ENCODE measurements at places on chromosomes 11 and 22.

DNA sequence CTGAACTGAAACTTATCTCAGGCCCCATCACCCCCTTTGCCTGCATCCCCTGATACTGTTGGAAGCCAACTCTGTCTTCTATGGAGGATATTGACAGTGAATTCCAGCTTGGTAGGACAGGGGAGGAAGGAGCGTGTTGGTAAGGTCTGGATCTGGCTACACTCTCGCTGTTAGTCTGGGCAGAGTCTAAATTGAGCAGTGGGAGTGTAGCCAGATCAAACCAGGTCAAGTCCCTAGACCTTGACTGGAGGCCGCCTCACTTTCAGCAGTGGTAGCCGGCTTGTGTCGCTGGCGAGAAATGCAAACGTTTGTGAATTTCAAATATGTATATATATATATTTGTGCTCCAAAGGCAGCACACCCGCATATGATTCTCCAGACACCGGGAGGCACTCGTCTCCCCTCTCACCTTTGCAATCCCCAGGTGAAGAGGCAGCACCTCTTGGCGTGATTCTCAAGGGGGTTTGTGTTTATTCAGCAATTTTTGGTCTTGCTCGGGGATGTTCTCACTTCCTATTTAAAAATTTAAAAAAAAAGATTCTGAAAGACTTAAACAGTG, 26.7 kb downstream of the DHCR7 start:
- no peak for DNase-seq

DNA sequence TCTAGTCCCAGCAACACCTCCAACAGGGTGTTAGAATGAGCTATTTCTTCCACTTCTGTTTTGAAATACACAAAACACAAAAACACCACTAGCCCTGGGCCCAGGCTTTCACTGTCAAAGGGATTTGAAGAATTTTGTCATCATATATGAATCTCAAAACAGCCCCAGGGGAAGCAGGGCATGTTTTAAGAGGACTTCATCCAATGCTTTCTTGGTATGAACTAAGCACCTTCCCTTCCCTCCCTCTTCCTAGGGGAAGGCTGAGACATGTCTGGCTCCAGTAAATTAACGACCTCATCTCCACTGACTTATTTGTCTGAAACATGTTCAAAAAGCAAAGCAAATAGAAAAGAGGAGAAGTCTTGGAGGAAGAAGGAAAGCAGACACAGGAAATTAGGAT, 75.7 kb upstream of the INCENP start:
- DNase-seq: no peak

DNA sequence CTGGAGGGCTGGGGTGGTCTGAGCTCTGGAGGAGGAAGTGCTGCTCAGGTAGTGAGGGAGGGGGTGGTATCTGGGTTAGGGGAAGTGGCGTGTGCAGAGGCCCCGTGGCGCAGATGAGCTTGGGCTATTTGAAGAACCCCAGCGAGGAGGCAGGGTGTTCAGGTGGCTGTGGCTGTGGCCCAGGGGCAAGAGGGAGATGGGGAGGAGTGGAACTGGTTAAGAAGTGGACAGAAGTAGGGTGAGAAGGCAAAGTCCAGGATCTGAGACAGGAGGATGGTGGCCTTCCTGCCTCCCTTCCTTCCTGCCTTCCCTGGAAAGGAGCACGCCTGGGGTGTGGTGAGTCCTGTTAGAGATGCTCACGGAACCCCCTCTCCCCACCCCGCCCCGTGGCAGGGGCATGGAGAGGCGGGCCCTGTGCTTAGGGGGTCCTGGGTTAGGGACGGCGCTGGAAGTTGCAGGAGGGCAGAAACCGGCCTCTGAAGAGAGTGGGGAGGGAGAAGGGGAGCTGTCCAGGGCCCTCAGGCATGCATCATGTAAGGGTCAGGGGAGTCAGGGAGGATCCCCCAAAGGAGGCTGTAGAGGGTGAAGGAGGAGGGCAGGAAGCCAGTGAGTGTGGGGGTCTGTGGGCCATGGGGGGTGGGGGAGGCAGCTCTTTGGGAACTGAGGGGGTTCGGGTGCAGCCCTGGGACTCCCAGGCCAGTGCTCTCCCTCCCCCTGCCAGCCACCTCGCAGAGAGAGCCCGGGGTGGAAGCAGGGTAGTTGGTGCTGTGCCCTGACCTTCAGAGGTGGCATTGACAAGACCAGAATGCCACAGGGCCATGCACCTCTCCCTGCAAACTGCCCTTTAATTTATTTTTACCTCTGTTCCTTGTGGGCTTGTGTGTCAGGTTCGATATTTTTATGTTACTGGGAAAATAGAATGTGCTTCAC, 63.7 kb upstream of the PARVG start:
- DNase-seq: no peak

GRCh38 chr11:67409781-67410368, 5.6 kb upstream of the CARNS1 start:
- no peak for DNase-seq

- DNase-seq: no peak
These were observed 22.0 kb upstream of the PATE1 start for GRCh38 chr11:125724125-125724524.

- DNase-seq: no peak
These were observed 55.8 kb downstream of the MS4A13 start for GRCh38 chr11:60570970-60571369.

DNA sequence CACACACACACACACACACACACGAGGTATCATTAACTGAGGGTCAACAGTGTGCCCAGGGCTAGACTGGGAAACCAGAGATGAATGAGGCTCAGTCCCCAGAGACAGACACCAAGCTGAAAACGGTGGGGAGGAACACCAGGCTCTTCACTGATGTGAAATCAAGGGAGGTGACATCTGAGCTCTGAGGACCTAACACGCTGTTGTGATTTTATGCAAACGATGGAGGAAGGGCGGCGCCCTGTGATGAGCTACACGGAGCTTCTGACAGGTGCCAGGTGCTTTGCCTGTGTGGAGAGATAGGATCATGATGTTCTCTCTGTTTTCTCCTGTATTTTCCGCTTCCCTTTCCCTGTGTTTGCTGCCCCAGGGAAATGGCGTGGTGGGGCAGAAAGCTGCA, 6.5 kb upstream of the CYB5R3 start:
- DNase-seq: no peak

DNA sequence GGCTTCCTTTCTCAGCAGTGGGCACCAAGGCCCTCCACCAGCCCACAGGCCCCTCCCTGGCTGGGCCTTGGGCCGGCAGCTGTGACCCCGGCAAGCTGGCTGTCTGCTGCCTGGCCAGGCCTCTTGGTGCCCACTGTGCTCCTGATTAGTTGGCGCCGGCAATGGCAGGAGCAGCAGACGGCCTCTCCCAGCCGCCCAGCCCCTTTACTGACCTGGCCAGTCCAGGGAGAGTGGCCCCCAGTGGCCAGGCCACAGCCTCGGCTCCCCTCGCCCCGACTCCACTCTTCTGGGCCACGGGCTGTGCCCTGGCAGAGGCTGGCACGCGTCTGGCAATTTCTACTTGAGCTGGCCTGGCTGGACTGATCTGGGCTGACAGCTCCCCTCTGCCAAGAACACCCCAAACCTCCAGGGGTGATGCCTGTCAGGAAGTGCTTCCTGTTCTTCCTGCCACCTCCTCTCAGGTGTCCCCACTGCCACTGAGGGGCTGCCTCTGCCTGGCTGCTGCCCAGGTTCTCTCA, 58.1 kb downstream of the CACNA1I start:
- DNase-seq: no peak

DNA sequence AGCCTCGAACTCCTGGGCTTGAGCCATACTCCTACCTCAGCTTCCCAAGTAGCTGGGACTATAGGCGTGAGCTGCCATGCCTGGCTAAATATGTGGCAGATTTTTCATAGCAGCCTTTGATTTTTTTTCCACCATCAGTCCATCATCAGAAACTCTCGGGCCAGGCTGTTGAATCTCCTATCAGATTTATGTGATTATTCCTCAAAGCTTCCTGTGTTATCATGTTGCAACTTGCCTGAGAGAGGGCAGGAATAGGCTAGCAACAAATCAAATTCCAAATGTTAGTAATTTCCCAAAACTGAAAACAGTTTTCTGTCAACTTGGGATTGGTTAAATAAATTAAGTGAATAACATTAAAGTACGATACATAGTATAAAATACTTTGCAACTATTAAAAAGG, 3.4 kb downstream of the LRRC51 start:
- no peak for DNase-seq

DNA sequence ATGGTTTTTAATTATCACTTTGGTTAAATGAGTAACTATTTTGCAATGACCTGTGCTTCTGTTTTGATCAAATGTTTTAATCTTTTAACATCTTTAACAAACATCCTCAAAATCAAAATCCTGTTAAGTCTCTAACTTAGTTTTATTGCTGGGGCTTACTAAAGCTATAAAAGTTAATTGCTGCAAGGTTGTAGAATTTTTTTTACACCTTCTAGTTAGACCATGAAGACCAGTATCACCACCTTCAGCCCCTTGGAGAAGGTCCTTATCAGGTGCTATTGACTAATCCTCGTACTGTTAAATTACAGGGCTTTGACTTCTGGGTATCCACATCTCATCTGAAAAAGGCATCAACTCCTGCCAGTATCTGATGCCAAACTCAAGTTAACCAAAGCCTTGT, 12.3 kb upstream of the CABP2 start:
- no peak for DNase-seq

DNA sequence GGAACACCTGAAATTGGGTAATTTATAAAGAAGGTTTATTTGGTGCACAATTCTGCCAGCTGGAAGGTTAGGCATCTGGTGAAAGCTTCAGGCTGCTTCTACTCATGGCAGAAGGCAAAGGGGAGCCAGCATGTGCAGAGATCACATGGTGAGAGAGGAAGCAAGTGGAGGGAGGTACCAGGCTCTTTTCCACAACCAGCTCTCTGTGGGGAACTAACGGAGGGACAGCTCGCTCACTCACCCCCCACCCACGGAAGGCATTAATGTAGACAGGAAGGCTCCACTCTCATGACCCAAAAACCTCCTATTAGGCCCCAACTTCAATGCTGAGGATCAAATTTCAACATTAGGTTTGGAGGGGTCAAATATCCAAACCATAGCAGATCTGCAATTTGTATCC, 75.6 kb upstream of the ARHGAP32 start:
- no peak for DNase-seq

- no peak for DNase-seq
These were observed 17.9 kb downstream of the CRELD2 start for GRCh38 chr22:49936018-49936972.

- no peak for DNase-seq
These were observed 133.9 kb upstream of the UBASH3B start for GRCh38 chr11:122521626-122522025.

DNA sequence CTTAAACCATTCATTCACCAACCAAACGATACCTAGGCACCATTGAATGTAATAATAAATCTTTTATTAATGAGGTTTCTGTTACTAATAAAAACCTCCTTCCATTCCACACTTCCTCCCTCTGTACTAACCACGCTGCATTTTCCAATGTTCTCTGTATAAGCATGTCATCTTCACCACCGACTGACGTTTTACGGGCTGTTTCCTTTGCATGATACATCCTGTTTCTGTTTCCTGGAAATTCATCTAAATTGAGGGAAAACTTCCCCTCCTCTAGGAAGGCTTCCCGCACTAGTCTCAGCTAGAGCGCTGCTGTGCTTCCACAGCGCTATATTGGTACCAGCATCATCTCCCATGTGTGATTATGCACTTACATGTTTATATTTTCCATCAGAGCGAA, 2.1 kb downstream of the OR4D10 start:
- DNase-seq: no peak

DNA sequence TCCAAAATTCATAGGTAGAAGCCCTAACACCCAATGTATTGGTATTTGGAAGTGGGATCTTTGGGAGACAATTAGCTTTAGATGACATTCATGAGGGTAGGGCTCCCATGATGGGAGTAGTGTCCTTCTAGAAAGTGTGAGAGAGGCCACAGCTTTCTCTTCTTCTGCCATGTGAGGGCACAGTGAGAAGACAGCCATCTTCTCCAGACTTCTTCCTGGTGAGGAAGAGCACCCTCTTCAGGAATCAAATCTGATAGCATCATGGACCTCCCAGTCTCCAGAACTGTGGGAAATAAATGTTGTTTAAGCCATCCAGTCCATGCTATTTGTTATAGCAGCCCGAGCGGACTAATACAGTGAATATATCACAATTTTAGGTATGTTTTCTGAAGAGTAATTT, 96.9 kb downstream of the CNTN5 start:
- no peak for DNase-seq

DNA sequence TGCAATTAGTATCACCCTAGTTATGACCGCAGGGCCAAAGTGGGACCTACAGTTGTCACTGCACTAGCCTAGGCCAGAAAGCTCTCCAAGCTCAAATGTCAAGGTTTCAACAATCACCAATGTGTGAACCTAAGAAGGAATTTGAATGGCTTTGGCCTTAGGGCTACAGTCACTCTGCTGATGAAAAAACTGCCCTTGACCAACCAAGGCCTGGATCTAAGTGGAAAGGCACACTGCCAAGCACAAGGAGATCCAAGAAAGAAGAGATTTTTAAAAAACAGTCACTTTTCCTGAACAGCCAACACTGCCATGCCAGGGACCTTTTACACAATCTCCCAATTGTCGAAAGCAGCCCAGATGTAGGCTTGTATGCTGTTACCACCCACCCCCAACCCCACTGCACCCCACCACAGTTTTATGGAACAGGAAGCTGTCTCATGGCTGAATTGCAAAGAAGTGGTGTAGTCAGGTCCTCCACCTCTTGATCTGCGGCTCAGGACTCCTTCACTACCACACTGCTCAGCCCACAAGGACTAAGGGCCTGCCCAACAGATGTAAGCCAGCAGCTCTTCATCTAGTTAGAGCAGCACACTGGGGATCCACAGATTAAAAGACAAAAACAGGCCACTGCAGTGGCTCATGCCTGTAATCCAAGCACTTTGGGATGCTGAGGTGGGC, 32.9 kb downstream of the SMCO4 start:
- DNase-seq: no peak
